ENCODE measurements at places on chromosomes 1 and 21.

- DNase-seq, result no peak
These were observed 7.9 kb downstream of the TNFSF18 start for GRCh38 chr1:173042806-173043205.

DNA sequence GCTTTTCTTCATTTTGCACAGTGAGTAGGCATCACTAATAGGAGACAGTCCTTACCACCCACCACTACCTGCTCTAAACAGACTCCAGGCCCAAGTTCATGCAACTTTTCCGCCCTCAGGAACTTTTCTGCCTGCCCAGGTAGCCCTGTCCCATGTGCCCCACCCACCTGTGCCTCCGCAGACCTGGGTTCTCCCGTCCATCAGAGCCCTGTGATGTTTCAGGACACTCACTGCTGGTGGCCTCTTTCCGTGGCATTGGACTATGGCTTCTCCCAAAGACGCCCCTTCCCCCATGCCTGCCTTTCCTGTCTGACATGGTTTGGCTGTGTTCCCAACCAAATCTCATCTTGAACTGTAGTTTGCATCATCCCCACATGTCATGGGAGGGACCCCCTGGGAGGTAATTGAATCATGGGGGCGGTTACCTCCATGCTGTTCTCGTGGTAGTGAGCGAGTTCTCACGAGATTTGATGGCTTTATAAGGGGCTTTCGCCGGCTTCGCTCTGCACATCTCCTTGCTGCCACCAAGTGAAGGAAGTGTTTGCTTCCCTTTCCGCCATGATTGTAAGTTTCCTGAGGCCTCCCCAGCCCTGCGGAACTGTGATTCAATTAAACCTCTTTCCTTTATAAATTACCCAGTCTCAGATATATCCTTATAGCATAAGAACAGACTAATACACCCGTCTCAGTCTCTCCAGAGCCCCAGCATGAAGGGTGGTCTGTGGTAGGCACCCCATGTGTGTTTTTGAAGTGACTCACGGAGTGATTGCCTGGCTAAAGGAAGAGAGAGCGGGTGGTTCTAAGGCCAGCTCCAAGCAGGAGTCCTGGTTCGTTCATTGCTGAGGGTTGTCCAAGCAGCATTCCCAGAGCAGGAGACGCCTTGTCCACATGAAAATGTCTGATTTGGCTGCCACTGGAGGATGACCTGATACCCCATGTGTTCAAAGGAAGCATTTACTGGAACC is 86.0 kb upstream of the ZBTB40 start:
- no peak for DNase-seq

- no peak for DNase-seq
These were observed 494.2 kb downstream of the KIF26B start for GRCh38 chr1:245648749-245649522.

GRCh38 chr1:204092632-204093420 is 19.9 kb downstream of the SOX13 start:
- DNase-seq, result no peak

- DNase-seq, result no peak
These were observed 73.2 kb upstream of the BMP8A start for GRCh38 chr1:39418236-39418635.

DNA sequence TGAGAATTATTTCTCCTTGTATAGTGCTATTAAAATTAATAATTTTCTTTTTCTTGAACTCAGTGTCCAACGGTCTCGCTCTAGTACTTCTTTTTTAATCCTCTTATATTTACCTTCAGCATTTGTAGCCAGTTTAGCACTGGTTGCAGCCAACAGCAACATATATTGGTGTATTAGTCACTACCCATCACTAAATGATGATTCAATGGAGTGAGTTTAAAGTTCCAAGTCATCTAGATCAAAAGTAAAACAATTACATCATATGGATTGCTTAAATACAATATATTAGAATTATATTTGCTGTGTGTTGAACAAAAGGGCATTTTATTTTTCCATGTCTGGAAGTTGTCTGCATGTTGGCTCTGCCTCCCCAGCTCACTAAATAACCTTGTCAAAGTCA is 591.8 kb downstream of the ADGRL2 start:
- DNase-seq, result no peak

- no peak for DNase-seq
These were observed 11.1 kb downstream of the NOS1AP start for GRCh38 chr1:162080472-162081015.

DNA sequence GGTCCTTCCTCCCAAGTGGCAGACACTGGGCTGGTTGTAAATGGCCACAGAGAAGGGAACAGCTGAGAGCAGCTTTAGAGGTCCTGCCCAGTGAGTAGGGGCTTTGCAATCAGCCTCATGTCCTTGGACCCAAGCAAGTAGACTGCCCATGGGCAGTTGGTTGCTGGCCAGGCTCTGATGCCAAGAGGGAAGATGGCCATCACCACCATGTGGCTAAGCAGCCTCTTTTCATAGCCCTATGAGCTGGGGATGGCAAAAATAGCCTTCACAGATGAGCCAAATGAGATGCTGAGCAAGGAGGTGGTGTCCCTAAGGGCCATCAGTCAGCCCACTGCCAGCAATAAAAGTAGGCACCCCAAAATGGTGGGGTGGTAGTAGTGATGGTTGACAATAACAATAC is 3.2 kb downstream of the DISP3 start:
- no peak for DNase-seq

- DNase-seq, result no peak
These were observed 39.1 kb upstream of the KIF21B start for GRCh38 chr1:201062511-201063091.

DNA sequence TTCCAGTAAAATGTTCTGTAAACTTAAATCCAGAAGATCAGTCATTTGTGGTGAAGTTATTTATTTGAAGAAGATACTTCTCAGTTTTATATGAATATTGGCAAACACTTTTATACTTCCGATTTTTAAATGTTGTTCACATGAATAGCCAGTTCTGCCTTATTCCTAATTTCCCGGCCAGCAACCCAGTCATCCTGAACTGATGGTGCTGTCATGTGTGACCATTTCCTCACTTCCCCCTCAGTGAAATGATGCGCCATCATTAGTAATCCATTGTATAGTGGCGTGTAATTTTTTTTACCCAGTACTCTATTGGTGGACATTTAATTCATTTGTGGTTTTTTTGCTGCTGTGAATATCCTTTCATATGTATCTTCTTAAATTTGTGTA is 16.4 kb downstream of the GPSM2 start:
- no peak for DNase-seq

GRCh38 chr1:97034651-97035050 is 313.1 kb downstream of the PTBP2 start:
- no peak for DNase-seq

DNA sequence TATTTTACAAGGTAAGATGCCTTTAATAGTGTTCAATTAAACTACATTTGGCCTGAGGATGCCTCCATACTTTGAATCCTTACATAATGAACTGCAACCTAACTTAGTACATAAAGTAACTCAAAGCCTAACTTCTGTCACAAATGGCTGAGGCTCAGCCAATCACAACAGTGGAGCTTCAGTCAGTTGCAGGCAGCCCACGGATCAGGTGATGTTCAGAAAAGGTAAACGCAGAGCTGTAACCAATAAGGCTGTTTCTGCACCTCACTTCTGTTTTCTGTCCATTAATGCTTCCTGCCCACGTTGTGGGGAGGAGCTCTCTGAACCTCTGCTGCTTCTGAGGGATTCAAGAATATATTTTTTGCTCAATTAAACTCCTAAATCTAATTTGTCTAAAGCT is 94.8 kb upstream of the KIAA0040 start:
- DNase-seq, result no peak

GRCh38 chr1:204286831-204287421 is 72.8 kb downstream of the PLEKHA6 start:
- DNase-seq, result no peak

GRCh38 chr1:164645921-164646320 is 86.9 kb downstream of the PBX1 start:
- no peak for DNase-seq

DNA sequence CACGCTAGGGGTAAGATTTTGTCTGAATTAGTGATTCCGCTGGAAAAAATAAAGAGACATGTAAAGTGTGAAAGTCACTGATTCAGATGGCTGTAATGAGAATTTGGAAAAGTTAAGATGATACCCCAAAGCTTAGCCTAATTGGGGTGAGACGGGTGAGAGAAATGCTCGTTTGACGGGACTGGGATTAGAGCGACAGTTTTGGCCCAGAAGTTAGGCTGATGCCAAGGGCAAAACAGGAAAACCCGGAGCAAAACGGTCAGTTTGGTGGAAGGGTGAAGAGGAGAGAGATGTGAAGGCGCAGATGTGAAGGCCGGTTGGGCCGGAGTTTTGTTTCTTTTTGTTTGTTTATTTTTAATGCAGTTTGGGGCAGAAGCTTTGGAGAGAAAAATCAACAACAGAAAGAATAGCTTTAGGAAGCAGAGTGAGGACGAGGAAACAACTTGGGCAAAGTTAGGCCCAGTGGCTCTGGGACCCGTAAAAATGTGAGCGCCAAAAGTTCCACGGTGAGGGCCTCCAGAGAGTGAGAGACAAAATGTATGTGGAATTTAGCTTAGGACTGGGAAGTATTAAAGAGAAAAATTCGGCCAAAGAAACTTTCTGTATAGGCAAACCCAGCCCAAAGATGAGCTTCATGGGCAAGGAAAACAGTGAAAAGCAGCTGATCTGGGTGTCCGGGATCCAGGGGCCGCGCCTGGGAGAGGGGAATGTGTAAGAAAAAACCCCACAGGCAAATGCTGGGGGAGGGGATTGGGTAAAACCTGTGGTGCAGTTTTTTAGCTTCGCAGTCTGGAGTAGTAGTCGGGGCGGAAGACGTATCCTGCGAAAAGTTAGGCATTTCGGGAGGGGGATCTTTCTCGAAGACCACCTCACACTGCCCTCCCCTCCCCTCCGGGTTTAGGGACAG is 1.2 kb downstream of the DMRTA2 start:
- no peak for DNase-seq

DNA sequence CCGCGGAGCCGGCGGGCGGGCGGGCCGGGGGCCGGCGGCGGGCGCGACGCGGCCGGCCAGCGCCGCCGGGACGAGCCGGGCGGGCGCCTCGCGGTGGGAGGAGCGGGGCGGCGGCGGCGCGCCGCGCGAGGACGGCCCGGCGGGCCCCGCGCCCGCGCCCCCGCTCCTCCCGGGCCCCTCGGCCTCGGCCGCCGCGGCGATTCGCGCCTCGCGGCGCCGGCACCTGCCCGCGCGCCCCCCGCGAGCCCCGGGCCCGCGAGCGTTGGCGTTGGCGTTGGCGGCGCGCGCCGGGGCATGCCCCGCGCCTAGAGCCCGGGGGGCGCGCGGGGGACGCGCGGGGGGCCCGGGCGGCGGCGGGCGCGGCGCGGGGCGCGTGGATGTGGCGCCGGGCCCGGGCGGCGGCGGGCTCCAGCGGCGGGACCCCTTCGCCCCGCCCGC is at the start of gene SKI:
Gene SKI, plus strand, starts transcription at position 163 of the 438 bp plus-strand sequence. CDS start 448 bp downstream, outside the sequence.
- DNase-seq, result no peak

DNA sequence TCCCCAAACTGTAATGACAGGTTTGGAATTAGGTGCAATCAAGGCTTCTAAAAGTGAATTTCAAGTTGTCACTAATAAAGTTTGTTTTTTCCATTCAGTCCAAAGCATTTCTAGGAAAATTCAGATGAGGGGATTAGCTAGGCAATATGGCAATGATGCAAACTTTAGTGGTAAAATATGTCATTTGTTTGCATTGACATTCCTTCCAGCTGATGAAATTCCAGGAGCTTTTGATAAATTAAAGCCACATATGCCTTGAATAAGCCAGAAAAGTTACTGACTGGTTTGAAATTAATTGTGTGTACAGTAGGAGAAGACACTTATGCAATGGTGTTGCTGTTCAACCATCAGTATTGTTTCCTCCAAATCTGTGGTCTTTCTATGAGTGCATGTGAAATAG is 57.8 kb downstream of the MROH9 start:
- no peak for DNase-seq

- no peak for DNase-seq
These were observed 101.1 kb downstream of the RAVER2 start for GRCh38 chr1:64845831-64846425.

GRCh38 chr1:14020006-14020405 is 320.0 kb downstream of the PRDM2 start:
- no peak for DNase-seq

DNA sequence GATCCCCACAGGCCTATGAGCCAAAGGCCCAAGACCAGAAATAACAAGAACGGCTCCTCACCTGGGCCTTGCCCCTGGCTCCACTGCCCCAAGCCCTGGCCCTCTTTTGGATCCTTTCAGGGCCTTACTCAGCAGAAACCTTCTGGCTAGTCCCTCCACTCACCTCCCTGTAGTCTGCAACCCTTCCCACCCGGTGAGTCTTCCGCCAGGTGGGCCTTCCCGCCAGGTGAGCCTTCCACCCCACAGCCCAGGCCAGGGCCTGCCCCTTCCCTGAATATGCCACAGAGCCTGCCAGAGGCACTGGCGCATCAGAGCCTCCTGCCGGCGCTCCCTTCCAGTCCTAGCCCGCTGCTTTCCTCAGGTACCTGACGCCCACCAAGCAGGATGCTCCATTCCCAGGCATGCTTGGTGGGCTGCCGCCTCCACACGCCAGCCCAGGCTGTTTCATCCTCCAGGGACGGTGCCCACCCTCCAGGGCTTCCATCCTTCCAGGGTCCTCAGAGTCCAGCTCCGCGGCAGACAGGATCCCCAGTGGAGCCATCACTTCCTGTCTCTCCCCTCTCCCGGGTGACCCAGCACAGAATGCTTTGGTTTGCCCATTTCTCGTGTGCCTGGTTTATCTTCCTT is 20.9 kb downstream of the LHX4 start:
- no peak for DNase-seq

Data from stimulated activated CD8-positive, alpha-beta memory T cell treated with anti-CD3 and anti-CD28 coated beads, Interleukin-4, amount 100 ng/mL, for 1 hour (primary cell).